ENCODE measurements at places on chromosomes 7 and 10.

- no peak for DNase-seq
Measured at GRCh38 chr7:82339958-82340357, 103.6 kb downstream of the CACNA2D1 start.

GRCh38 chr10:58963723-58964124, 212.7 kb upstream of the PHYHIPL start:
- DNase-seq, result no peak

GRCh38 chr7:2022021-2022409, 210.7 kb downstream of the MAD1L1 start:
- no peak for DNase-seq

DNA sequence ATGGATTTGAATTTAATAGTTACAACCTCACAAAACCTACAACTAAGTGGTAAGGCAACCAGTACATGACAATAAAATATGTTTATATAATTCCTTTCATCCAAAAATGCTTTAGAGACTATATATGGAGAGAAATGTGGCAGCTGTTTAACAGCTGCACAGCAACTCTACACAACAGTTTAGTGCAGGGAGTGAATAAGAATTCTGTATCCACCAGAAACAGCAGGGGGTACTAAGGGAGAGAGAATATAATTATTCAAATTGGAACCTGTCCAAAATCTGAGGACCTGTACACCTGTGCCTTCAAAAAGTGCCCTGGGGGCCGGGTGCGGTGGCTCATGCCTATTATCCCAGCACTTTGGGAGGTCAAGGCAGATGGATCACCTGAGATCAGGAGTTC, 49.6 kb downstream of the POLL start:
- DNase-seq, result no peak

GRCh38 chr7:28081016-28081415, 99.6 kb downstream of the JAZF1 start:
- no peak for DNase-seq

DNA sequence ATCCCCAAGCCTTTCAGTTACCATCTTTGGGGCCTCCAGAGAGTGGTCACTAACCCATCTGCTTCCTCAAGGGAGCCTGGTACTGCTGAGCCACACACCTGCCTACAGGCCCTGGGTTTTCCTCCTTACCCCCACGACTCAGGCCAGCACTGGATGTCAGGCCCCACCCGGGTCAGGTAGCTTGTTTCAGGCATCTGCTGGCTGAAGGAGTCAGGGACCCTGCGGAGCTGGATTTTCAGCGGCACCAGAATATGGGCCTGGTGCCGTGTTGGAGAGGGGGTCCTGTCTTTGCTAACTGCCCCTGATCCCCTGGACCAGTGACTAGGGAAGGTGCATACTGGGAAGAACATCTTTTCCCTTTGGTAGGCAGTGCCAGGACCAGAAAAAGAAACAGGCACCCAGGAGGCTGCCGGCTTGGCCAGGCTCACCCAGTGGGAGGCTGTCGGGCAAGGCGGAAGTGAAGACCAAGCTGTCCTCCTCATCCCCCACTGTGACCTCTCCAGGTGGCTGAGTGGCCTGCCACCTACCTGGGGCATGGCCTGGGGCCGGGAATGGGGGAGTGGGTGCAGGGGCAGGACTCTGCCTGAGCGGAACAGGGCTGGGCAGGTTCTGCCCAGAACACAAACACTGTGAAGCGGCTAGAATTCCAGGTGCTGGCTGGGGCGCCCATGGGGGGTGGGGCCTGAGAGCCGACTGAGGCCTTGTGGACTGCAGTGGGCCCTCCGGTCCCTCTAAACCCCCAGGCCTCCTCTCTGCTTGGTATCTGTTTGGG, 12.4 kb upstream of the SAMD8 start:
- no peak for DNase-seq

DNA sequence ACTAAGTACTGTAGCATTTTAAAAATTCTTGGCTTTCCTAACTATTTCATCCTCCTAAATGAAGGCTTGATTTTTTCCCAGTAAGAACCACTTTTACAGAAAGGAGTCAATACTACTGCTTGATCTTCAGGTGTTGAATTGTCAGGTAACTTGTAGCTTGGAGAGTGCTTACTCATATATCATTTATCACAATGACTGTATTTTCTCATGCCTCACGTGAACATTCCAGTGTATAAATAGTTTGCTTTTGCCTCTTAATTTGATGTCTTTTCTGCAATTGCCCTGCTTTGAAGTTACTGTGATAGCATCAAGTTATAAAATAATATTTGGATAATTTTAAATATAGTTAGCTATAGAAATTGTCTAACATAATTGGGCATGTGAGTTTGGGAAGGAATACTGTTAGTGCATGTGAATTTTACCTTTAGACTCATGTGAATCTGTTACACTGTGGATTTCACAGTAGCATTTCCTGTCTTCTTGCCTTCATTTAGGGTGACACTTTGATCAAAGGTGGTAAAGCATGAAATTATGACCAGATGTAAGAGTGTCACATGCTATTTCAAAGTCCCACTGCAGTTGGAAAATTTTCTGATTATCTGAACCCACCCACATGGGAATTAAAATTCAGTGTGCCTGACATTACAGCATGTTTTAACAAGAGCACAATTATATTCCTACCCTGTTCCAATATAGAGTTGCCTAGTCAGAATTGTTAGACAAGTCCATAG, 962.8 kb downstream of the DNAJB9 start:
- no peak for DNase-seq

DNA sequence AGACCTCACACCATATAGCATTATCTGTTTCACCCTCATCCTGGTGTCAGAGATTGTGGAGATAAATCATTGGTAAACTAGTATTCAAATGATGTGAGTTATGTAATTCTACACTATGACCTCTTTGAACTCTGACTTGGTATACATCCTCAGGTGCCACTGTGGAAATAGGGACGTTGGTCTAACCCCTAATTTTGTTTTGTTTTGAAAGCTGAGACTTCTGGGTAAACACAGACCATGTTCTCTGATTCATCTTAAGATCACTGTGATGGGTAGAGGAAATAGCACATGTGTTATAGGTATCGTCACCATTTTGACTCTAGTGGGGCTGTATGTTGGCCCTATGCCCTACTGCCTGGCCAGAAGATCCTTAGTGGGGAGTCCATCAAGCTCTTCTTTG, 241.6 kb downstream of the CCDC7 start:
- DNase-seq, result no peak

- DNase-seq, result no peak
Measured at GRCh38 chr7:96330193-96330592, 8.3 kb upstream of the SLC25A13 start.

GRCh38 chr10:70666960-70667798, 5.1 kb upstream of the ADAMTS14 start:
- no peak for DNase-seq

DNA sequence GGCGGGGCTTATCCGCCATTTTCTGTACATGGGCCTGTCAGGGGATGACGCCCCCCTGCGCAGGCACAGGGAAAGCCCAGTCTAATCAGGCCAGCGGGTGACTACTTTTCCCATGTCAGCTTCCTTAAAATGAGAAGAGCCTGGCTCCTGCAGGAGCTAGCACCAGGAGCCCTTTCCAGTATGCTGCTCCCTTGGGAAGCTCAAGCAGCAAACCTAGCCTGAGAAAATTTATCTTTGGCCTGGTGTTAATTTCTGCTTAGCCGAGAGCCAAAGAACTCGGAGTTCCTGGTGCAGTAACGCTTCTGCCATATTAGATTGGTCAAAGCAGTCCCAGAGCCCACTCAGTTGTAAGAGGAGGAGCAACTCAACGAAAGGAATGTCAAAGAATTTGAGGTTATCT, 239.0 kb upstream of the PHYHIPL start:
- DNase-seq, result no peak
